ENCODE measurements at places on chromosomes 4 and X.

DNA sequence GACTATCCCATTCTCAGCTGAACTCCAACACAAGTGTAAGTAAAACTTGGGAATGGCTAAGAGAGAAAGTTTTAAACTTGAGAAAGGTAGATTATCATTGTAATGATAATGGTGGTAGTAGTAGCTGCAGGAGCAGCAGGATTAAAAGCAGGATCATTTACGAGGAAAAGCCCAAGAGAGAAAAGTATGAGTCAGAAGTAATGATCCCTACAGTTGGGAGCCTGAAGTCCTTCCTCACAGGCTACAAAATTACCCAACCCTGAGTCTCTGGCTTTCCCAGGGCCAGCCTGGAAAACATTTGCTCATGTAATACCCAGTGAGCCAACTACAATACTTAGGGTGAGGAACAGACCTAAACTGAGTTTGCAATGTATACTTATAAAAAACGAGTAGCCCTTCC, 4.4 kb upstream of the PRDM8 start:
- DNase-seq, result no peak

GRCh38 chr4:89222170-89222569, 85.4 kb downstream of the GPRIN3 start:
- no peak for DNase-seq

DNA sequence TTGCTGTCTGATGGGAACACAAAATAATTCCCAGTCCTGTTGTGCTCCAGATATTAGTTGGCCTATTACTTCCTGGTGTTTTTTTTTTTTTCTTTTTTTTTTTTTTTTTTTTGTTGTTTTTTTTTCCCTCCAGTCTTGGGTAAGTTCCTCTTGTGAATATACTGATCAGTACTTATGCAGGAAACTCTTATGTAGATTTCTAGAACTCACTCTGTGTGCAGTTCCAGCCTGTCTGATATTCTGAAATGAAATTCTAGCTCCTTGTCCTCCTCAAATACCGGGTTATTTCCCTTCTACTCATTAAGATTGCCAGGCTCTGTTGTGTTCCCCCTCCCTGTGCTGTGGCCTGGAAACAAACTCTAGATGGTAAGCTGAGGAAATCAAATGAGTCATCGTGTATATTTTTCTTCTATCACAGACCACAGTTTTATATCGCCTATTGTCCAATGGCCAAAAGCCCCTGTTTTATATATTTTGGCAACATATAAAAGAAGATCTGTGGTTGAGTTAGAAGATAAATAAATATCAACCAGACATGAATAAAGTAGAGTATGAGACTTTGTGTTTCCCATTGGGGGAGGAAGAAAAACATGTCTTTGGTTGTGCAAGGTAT, 124.3 kb upstream of the UGT8 start:
- DNase-seq, result no peak

DNA sequence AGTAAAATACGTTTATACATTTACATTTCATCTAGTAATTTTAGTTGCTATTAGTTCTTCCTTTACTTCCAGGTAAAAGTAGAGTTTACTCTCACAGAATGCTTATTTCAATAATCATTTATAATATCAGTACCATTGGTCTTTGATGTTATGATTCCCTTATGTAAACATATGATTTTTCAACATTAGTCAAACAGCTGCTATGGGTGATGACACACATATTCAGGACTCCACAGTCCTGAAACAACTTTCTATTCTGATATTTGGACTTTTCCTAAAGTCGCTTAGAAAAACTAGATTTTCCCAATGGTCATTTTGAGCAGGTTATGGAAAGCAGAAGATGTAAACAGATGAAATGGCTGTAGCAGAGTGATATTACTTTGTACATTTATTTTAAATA, 369.8 kb downstream of the UNC5C start:
- DNase-seq, result no peak

GRCh38 chr4:108417923-108418322, 202.5 kb upstream of the RPL34 start:
- no peak for DNase-seq
